ENCODE measurements at places on chromosomes 4 and X. TPM values are rescaled to one million over a fixed set of nuclear protein-coding genes. Genes with fewer than 3 reads are reported as not detected.

FOXR2 gene
- not detected for polyA plus RNA-seq

TCEAL7 gene
- not detected for polyA plus RNA-seq

TRIM61 gene
- polyA plus RNA-seq, result 1.9 TPM

RGN gene
- not detected for polyA plus RNA-seq

MAGEA8 gene
- polyA plus RNA-seq, result not detected

NDNF gene
- not detected for polyA plus RNA-seq

S100P gene
- not detected for polyA plus RNA-seq

ADH1C gene
- not detected for polyA plus RNA-seq
